ENCODE measurements at places on chromosomes 11 and 22.

GRCh38 chr22:44736581-44737405 is 15.6 kb upstream of the ARHGAP8 start:
- DNase-seq: no peak

DNA sequence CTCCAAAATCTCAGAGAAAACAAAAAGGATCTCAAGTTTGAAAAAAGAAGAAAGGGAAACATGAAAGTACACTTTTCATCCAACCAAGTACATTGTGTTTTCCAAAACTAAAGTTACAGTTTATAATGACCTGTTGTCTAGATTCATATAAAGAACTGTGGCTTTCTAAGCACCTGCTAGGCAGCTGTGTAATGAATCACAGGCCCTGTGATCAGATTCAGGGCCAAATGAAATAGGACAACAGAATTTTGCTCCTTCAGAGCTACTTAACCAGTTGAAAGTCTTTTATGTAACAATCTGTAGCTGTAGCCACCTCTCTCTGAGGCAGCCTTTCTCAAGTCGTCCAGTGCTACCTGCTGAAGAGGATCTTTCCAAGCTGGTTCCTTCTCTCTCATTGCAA is 960.0 kb upstream of the RAG2 start:
- no peak for DNase-seq

DNA sequence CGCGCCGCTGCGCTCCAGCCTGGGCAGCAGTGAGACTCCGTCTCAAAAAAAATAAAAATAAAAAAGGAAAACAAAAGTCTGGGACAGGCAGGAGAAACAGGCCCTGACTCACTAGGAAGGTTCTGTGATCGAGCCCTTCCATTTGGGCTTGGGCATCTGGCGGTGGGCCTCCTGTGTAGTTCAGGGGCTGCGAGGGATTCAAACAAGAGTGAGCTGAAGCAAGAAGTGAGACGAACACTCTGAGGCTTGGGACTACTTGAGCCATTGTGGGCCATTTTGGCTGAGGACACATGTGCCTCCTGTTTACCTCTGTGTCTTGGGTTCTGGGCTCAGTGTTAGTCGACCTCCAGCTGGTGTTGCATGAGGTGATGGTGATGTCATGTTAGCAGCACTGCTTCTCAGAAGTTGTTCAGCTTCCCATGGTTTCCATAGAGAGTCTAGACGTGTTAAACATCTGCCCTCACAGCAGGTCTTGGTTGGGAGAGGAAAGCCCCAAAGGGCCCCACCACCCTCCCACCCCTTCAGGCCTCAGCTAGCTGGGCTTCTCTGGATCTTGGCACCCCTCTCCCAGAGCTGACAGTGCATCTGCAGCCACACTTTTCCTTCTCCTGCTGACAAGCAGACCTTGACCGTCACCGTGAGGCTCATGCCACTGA is 57.8 kb downstream of the MED15 start:
- no peak for DNase-seq

DNA sequence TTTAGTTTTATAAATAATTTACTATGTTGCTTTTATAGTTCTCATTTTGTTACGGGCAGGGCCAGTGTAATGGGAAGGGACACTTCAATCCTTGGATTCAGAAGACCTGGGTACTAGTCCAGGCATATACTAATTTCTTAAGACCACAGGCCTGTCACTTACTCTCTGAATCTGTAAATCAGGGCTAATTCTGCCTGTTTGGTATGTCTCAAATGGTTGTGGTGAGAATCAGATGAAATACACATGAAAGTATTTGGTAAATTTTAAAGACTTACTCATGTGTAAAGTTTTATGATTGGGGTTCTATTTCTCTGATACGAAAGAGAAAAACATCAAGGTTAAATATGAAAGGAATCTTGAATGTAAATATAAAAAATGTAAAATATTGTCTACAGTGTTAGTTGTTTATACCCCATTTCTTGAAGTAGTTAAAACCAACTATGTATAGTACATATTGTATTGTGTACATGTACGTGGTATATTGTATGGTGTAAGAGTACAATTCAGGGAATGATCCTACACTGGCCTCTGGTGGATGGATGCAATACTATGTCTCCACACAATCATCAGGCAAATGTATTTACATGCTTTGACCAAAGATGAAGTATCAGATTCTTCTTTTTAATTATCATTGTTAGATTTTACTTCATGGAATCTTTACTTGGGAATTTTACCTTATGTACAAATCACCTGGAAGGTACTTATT is 24.5 kb upstream of the RAG2 start:
- no peak for DNase-seq
